Esophagus squamous epithelium (tissue), 5 donors: ENCODE measurements at places on chromosomes 7 and 10. TPM values are rescaled to one million over a fixed set of nuclear protein-coding genes. Genes with fewer than 3 reads are reported as not detected.

GRCh38 chr10:3071405-3072198 is 4.3 kb downstream of the PFKP start:
- DNase-seq = no peak

GRCh38 chr7:33964417-33965182 is 59.3 kb downstream of the BMPER start:
- no peak for DNase-seq

The OR2A5 gene
- not detected for total RNA-seq

DNA sequence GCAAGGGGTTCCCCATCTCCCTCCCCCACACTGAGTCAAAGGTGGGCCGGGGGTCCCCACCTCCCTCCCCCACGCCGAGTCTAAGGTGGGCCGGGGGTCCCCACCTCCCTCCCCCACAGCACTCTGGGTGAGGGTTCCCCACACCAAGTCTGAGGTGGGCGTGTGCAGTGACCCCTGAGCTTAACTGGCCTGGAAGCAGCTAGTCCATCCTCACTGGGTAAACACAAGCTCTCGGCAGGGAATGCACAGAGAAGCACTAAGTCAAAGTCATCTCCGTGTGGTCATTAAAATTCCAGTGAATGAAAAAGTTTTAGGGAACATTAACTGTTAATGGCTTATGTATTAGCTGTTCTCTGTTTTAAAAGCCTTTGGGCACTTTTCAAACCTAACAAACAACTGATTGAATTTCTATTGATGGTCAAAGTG is 43.7 kb upstream of the PRKAR1B start:
- no peak for DNase-seq

The ZPBP gene
- not detected for total RNA-seq

The PTPN20 gene
- 1.8 TPM for total RNA-seq

GRCh38 chr10:30823651-30824050 is 194.1 kb upstream of the LYZL2 start:
- DNase-seq = no peak

- no peak for DNase-seq
Measured at GRCh38 chr10:70992436-70992835, 104.1 kb upstream of the PCBD1 start.

- DNase-seq = no peak
Measured at GRCh38 chr10:69498711-69499471, 47.6 kb downstream of the TSPAN15 start.

DNA sequence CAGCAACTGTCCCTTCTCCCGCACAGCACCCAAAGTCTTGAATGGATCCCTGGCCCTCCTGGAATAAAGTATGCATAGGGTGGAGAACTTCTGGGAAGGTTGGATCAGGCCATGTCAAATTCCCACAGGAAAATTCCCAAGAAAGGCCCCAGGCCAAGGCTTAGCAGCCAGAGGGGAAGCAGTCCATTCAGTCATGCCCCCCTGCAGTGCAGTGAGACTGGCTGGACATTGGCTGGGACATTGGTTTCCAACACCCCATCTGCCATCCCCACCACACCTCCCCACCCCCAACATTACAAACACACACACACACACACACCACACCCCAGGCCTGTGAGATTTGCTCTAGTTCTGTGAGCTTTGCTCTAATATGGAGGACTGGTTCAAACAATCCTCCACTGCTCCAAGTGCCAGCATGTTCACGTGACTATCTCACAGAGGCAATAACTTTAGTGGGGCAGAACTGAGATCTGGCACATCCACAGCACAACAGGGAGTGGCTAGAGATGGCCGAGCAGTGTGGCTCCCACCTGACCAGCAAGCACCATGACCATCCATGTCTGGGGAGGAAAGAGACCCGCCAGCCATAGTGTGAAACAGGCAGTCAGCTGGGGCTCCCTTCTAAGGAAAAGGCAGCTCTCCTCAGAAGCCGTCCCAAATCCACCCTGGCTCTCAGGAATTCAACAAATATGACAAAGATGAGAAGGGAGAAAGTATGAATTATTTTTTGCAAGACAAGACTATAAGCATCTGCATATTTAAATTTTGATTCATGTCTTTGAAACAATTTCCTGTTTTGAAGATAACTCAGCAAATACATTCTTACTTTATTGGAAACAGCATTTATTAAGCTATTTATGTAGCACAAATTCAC is 6.7 kb upstream of the FAM170B start:
- DNase-seq = no peak

The UCMA gene
- total RNA-seq = not detected

DNA sequence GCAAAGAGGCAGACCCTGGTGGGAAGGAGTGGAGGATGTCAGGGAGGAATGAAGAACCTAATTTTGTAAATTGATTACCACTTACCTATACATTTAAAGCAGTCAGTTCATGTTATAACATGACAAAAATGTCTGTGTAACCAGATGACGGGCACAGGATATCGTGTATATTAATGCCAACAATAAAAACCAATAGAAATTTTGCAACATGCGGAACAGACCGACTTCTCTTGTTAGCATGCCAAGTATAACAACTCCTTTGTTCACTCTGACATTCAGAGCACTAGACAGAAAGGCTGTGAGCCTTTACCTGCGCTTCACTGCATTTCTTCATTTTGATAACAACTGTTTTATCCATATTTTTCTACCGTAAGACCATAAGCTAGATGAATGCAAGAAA is 29.9 kb downstream of the CDK6 start:
- no peak for DNase-seq

DNA sequence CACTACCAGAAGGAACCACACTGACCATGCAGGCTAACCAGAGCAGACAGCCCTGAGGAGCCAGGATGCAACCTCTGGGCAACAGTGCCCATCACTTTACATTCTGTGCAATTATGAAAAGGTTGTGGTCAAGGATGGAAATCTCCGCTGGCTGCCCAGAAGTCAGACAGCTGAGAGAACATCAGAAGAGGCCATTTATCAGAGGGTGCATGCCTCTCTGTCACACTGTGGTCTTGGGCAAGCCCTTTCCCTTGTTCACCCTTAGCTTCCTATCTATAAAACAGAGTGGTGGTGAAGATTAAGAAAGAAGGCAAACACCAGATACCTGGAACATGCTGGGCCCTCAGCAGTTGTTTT is 120.7 kb upstream of the GDF10 start:
- DNase-seq = no peak

- DNase-seq = no peak
Measured at GRCh38 chr10:48872234-48872633, 67.4 kb downstream of the LRRC18 start.

The MGMT gene
- total RNA-seq = 28.8 TPM

The EGFR gene
- total RNA-seq = 72.6 TPM

- DNase-seq = no peak
Measured at GRCh38 chr7:34189031-34189430, 283.7 kb downstream of the BMPER start.

DNA sequence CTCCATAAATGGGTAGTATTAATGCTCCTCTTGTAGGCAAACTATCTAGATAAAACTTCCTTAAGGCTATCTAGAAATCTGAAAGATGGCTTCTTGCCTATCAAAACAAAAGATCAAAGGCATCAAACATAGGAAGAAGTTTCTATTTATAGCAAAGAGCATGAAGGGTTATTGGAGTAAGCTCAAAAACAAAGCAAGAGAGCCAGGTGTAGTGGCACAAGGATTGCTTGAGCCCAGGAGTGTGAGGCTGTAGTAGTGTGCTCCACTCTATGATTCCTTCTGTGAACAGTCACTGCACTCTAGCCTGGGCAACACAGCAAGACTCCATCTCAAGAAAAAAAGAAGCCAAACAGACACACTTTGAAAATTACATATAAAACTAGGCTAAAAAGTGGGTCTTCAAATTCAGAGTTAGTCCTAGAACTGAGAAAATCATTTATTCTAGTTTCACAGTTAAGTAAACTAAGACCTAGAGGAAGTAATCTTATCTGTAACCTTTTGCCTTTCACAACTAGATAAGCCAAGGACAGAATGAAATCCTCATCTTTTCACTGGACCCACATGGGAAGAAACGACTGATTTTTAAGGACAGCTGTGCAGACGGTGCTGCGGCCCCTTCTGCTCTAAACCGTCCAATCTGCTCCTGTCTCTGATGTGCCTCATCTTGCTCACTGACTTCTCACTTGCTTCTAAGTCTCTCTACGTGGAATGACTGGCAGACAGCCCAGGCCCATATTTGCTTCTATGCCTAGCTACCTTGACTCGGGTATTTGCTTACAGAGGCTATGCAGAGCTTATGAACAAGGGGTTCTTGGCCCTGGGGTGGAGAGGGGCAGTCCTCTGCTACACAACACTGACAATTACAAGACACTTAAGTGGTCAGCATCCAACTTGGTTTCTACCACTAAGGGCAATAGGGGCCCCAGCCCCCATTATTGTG is 50.0 kb downstream of the ESYT2 start:
- DNase-seq = no peak

- no peak for DNase-seq
Measured at GRCh38 chr7:135095450-135095849, 52.4 kb upstream of the TMEM140 start.

- no peak for DNase-seq
Measured at GRCh38 chr7:2680792-2681490, 7.1 kb upstream of the AMZ1 start.

The FAM131B gene
- total RNA-seq = 0.27 TPM

The ARHGEF35 gene
- 16.5 TPM for total RNA-seq

GRCh38 chr7:32360127-32360526 is 130.1 kb downstream of the LSM5 start:
- DNase-seq = no peak

The APBB1IP gene
- total RNA-seq = 1.8 TPM

The ACTL6B gene
- total RNA-seq = not detected

DNA sequence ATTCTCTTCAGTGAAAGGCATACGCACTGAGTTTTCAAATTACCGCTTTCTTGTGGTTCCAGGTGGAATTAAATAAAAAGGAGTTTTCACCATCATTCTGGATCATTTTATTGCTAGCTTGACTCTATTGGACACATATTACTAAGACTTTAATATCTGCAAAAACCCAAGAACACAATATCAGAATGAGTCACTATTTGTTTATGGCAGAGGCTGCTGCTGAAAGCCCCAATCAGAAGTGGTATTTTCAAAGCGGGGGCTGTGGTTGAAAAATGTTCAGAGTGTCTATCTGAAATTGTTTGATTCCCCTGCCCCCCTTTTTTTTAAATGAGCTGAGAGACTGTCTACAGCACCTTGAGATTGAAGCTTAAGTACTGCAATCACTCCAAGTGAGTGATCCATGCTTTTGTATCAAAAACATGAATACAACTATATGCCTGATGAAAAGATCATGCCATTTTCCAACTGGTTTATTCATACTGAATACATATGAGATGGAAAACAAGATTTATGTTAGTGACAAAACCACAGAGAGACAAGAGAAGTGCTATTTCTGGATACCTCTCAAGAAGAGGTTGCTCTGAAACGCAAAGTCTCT is 376.4 kb downstream of the HTR7 start:
- DNase-seq = no peak

GRCh38 chr10:29611781-29612381 is 22.9 kb downstream of the SVIL start:
- DNase-seq = no peak

The VWA2 gene
- 5.7 TPM for total RNA-seq

The CD36 gene
- 1.2 TPM for total RNA-seq

The AKR1D1 gene
- not detected for total RNA-seq

- DNase-seq = no peak
Measured at GRCh38 chr7:2420216-2420933, 17.0 kb downstream of the CHST12 start.

- no peak for DNase-seq
Measured at GRCh38 chr7:146966274-146966673, 849.7 kb downstream of the CNTNAP2 start.

DNA sequence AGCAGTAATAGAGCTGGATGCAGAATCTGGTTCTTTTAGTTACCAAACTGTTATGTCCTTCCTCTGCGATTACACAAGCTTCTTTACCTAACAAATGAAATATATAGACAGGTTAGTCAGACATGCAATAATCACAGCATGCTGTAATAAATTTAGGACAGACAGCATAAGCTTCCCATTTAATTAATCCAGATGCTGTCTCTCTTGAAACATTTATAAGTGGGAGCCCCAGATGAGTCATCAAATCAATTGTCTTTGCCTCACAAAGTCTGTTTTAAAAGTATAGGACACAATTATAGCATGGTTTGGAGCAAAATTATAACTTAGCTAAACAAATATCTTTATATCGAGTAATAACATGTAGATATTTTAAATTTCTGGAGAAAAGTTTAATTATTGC is 1.6 kb downstream of the CDNF start:
- no peak for DNase-seq

- no peak for DNase-seq
Measured at GRCh38 chr7:44263326-44264082, 61.9 kb downstream of the CAMK2B start.

DNA sequence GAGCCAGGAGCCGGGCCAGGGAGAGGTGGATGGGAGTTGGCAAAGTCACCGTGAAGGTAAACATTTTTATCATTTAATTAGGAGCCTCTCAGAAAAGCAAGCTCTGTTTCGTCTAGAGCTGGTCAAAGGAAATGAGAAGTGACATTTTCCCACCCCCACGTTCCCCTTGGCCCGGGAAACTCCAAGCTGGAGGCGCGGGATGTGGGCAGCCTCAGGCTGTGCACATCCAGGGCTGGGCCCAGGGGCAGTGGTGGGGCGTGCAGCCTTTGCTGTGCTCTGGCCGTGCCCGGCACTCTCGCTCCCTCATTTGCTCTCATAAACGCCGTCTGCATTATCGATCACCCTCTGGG is 135.6 kb upstream of the RET start:
- no peak for DNase-seq

The GIMAP5 gene
- total RNA-seq = 29.4 TPM

DNA sequence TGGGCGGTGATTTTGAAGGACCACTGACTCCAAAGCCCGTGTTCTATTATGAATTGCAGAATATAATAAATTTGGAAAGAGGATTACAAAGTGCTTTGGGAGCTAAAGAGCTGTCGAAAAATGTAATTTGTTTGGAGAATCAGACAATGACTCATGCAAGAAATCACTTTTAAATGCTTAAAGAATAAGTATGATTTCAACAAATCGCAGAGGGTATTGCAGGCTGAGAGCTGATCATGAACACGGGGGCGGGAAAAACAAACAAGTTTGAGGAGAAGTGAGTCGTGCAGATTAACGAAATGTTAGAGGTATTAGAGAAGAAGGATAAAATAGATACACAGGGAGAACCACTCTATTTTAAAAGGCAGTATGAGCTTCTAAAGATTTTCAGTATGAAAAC is 4.9 kb upstream of the HACD1 start:
- no peak for DNase-seq

- no peak for DNase-seq
Measured at GRCh38 chr7:99990460-99990852, 14.6 kb upstream of the AZGP1 start.

The SPDYE6 gene
- not detected for total RNA-seq

DNA sequence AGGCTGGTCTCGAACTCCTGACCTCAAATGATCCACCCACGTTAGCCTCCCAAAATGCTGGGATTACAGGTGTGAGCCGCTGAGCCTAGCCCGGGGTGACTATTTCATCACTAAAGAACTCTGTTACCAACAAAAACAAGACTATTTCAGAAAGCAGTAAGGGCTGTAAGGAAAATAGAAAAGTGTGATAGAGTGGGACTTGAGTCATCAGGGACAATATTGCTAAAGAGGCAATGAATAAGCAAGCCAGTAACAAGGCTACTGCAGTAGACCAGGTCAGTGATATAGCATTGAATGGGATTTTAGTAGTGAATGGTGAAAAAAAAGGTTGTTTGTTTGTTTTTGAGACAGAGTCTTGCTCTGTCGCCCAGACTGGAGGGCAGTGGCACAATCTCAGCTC is 51.7 kb downstream of the SVOPL start:
- no peak for DNase-seq

The BMS1 gene
- total RNA-seq = 17.3 TPM

GRCh38 chr7:158384746-158385145 is 202.9 kb downstream of the PTPRN2 start:
- no peak for DNase-seq

GRCh38 chr7:128882134-128882533 is 19.5 kb downstream of the ATP6V1F start:
- DNase-seq = no peak
